ENCODE measurements at places on chromosomes 2 and 18. TPM values are rescaled to one million over a fixed set of nuclear protein-coding genes. Genes with fewer than 3 reads are reported as not detected.

The CAPN14 gene
- total RNA-seq, result 1.1 TPM

The COL4A3 gene
- total RNA-seq, result 3.1 TPM

The LCT gene
- not detected for total RNA-seq

The RAB27B gene
- 1.8 TPM for total RNA-seq

The STON1 gene
- total RNA-seq, result 14.8 TPM

The POTEE gene
- not detected for total RNA-seq

The ANKRD30B gene
- not detected for total RNA-seq

The LANCL1 gene
- 24.0 TPM for total RNA-seq

The WDR35 gene
- 4.3 TPM for total RNA-seq

The POTEC gene
- not detected for total RNA-seq

Data from cardiac atrium fibroblast (primary cell).